Esophagus squamous epithelium (tissue), 5 donors: ENCODE measurements at places on chromosomes 6 and 20. TPM values are rescaled to one million over a fixed set of nuclear protein-coding genes. Genes with fewer than 3 reads are reported as not detected.

DNA sequence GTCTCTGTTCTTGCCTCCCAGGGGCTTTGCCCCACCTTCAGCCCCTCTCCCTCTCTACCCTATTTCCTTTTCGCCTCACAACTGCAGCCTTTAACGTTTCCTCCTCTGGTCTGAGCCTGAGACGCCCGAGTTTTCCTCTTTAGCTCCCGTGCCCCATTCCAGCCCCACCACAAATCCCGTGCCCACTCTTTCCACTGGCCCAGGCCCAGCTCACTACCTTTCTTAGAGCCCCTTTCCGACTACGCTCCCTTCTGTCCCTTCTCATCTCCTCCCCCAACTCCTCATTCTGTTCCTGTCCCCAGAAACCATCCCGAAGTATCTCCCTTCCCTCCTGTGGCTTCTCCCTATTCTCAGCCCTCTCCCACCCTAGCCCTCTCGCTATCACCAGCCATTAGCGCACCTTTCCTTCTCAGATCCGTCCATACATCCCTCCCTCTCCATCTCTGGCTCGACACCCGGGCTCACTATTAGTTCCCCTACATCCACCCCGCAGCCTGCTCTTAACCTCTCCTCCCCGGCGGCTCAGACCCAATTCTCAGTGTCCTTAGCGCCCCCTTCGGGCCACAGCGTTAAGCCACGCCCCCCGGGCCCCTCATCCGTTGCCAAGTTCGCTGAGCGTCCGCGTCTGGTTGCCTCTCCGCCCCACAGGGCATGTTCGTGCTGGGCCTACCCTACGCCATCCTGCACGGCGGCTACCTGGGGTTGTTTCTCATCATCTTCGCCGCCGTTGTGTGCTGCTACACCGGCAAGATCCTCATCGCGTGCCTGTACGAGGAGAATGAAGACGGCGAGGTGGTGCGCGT is 2.7 kb downstream of the SLC32A1 start:
- DNase-seq, result no peak

DNA sequence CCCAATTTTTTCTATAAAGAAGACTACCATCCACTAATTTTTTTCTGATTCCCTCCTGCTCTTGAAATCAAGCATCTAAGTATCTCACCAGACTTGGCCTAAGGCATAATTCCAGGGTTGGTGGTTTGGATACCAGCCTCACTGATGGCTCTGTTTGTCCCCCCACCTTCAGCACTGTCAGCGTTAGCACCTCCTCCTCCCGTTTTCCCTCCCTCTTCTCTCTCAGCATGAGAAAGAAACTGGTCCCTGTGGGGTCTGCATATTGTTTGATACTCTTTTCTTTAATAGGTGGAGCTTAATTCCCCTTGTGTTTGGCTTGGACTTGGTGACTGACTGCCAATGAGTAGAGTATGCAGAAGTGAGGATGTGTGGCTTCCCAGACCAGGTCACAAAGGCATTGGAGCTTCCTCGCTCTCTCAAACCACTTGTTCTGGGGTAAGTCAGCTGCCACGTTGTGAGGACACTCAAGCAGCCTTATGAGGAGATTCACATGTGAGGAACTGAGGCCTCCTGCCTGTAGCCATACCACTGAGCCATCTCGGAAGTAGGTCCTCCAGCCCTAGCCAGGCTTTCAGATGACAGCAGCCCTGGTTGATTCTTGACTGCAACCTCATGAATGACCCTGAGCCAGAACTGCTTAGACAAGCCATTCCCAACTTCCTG is 65.2 kb downstream of the RIOK1 start:
- DNase-seq, result no peak

- no peak for DNase-seq
These were observed 79.1 kb upstream of the ANKEF1 start for GRCh38 chr20:9955646-9956045.

DNA sequence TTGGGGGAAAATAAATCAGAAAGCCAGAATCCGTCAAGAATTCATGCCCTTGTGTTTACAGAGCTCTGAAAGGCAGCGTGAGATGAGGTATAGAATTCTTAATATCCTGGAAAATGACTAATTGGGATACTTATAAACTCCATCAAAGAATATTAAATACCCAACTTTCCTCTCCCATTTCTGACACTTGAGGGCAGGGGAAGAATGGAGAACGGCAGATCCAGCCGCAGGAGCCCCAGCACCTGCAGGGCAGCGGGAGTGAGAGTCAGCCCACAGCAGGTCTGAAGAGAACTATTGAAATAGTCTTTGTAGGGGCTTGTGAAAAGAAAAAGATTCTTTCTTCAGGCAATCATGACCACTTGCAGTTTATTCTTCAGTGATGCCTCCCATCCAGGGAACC is 107.2 kb downstream of the AGPAT4 start:
- DNase-seq, result no peak

- DNase-seq, result no peak
These were observed 405 bp upstream of the RNF182 start for GRCh38 chr6:13924146-13924948.

DNA sequence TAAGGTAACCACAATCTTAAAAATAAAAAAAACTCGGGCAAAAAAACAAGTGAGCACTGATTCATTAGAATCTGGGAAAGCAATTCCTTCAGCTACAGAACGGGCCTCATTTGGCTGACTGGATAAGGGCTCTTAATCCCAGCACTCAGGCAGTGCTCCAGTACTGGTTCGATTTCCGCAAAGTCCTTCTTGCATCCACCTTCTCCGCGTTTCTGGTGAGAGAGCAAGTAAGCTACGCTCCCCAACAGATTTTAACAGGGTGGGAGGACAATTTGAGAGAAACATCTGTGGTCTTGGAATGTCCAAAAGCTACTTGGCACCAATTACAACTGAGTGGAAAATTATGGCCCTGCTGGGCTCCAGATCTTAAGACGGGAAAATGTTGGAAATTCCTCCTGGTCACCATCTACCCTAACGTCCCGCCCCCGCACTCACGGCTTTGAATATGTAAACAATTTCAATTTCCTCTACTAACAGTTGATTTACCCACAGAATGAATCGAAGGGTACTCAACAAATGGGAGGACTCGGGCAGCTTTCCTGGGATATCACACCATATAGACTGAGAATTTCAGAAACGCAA is 18.1 kb upstream of the ZSCAN9 start:
- no peak for DNase-seq

Gene ERMARD
- 20.1 TPM for total RNA-seq

Gene GTSF1L
- not detected for total RNA-seq

Gene SNX3
- total RNA-seq, result 117 TPM

Gene PRPH2
- 0.94 TPM for total RNA-seq
